ENCODE measurements at places on chromosomes 3 and 15. TPM values are rescaled to one million over a fixed set of nuclear protein-coding genes. Genes with fewer than 3 reads are reported as not detected.

LYSMD4 gene
- total RNA-seq, result 5.7 TPM

KBTBD13 gene
- not detected for total RNA-seq

ALDH1A2 gene
- total RNA-seq, result not detected

ZNF660 gene
- 0.08 TPM for total RNA-seq

GALK2 gene
- 63.8 TPM for total RNA-seq

RAD51 gene
- 13.5 TPM for total RNA-seq

ST3GAL6 gene
- total RNA-seq, result 11.9 TPM

CMTM6 gene
- 74.1 TPM for total RNA-seq

TRPM1 gene
- total RNA-seq, result not detected

PROS1 gene
- total RNA-seq, result 10.9 TPM

All from H4 (cell line).